ENCODE measurements at places on chromosomes 3 and 15.

GRCh38 chr3:63473641-63474166 lies 178.8 kb upstream of the SNTN start:
- DNase-seq = no peak

DNA sequence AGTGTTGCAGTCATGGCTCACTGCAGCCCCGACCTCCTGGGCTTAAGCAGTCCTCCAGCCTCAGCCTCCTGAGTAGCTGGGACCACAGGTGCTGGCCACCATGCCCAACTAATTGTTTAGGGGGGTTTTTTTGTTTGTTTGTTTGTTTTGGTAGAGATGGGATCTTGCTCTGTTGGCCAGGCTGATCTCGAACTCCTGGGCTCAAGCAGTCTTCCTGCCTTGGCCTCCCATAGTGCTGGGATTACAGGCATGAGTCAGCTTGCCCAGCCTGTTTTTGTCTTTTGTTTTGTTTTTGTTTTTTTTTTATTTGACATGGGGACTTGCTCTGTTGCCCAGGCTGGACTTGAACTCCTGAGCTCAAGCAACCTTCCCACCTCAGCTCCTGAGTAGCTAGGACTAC lies 17.4 kb downstream of the NDUFB5 start:
- DNase-seq = no peak

- DNase-seq = no peak
These were observed 13.9 kb downstream of the CSRNP1 start for GRCh38 chr3:39139442-39139841.

DNA sequence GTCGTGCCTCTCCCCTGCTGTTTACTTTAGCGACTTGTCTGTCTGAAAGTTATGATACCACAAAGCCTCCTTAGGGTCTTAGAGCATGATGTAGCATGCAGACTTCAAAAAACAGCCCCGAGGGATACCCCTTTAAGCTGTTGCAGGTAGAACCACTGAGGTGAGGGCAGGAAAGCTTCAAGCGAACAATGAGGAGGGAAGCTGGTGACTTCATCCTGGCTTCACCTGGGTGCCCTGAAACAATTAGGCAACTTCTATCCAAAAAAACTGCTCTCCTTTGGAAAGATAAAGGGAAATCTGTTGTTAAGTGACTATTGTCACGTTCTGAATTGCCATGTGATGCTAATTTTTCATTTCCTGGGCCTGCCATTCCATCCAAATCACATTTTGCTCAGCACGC lies 231.6 kb downstream of the SOX2 start:
- no peak for DNase-seq

GRCh38 chr15:28915041-28915810 lies 29.5 kb downstream of the APBA2 start:
- no peak for DNase-seq

GRCh38 chr15:57333487-57333886 lies 42.8 kb upstream of the CGNL1 start:
- DNase-seq = no peak

GRCh38 chr3:184383033-184383740 lies 3.3 kb downstream of the CHRD start:
- no peak for DNase-seq

- DNase-seq = no peak
These were observed 26.7 kb upstream of the OR5K4 start for GRCh38 chr3:98326945-98327344.

- DNase-seq = no peak
These were observed 379.3 kb upstream of the CBLB start for GRCh38 chr3:106247902-106248684.

DNA sequence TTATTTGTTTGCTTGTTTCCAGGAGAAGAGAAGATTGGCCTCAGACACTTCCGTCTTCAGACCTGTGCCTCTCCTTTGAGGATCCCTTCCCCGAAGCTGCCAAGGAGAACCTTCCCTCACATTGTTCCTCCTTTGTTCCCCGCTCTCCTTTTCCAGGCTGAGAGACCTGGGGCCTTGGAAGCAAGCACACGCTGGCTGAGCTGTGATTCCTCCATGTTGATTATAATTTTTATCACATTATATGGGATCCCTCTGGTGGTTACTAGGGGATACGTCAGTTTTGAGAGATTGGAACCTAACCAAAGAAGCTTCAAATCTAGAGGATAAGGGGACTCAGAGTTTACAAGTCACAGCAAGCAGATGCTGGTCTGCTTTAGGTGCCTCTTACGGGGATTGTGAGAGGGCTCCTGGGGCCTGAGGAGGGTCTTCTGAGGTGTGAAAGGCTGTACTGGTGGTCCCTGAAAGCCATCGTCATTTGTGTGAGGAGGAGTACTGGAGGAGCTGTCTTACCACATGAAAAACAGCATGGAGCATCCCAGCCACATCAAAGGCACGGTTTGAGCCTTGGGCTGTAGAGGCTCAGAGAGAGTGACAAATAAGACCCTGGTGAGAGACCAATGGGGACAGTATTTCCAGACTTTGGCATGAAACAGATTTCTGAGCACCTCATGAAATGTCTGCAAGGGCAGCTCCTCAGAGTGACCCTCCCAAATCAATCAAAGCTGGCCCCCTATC lies 760.1 kb upstream of the CFAP20DC start:
- no peak for DNase-seq

- DNase-seq = no peak
These were observed 154.4 kb downstream of the TUSC7 start for GRCh38 chr3:116863822-116864589.

- DNase-seq = no peak
These were observed 58.2 kb downstream of the ZNF445 start for GRCh38 chr3:44419116-44419922.
